HuH-7 (cell line): ENCODE measurements at places on chromosomes 2 and 18.
A peak's percentile ranks its signal among the peaks of the same experiment; 100 is the strongest.

DNA sequence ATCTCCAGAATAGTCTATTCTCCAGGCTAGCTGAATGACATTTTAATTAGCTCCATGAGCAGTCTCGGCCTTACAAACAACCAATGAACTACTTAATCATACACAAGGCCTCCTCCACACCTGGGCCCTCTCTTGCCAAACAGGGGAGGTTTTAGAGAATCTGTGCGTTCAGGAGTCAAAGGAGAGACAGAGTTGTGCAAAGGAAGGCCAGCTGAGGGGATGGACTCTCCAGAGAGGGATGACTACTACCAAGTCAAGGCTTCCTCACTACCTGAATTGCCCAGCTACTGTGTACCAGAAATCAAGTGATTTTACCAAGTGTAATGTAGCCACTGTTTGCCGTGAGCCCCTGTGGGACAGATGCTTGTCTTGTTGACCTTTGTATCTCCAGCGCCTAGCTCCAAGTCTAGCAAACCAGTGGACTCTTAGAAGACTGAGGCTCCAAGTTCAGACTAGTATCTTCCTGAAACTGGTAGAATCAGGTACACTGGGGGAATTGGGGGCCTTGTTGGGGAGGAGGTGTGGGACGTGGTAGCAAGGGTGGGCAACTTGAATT is 123.1 kb upstream of the STON1 start:
- no peak for DNase-seq

DNA sequence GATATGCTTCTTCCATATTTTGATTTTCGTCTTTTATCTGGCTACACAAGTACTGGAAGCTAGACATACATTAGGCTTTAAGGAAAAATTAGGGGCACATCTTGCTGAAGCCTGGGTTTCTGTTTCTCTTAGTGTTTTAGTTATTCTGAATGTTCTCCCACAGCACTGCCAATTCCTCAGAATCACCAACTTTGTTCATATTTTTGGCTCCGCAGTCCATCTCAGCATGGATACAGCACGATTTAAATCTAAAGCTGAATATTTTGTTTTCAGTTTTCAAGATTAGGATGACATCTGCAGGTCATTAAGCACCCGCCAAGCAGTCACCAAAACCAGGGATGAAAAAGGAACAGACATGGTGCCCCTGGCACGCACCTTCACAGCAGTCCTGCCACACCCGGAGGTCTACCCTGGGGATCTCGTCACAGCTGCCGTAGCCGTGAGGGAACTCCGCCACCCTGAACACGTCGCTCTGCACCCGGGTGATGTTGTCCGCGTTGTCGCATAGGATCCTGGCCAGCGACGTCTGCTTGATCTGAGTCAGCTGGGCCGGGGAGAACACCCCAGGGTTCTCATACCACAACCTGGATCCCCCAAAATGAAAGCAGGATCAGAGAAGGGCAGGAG is 101.2 kb downstream of the PXDN start:
- no peak for DNase-seq

GRCh38 chr2:231127936-231128335 is 3.1 kb upstream of the HTR2B start:
- no peak for DNase-seq

DNA sequence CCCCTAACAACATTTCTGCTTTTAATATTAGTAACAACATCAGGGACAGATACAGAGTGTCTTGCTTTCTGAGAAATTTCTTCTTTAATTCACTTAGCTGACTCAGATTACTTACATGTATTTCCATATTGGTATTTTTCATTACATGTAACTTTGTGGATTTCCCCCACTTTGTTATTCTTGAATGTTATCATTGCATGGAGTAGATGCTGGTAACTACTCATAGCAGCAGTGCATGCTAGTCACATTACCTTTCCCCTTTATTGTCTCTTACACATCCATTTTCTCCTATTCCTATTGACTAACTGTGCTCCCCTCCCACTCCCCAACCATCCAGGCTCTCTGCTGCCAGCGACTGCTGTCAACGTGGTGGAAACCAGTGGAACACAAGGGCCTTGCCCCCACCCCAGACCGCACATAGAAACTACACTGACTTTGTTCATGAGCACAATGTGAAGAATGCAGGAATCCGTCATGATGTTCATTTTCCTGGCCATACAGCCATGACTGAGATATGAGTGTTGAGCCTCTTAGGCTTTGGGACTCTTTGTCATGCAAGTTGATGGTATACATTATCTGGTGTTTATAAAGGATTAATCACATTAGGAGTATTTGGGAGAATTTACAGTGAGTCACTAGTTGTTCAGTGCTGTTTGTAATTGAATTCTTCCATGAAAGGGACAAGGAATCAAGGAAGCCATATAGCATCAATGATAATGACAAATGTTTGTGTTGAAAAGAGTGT is 91.0 kb downstream of the EPB41L5 start:
- DNase-seq = no peak

GRCh38 chr18:23188068-23188760 is 52.9 kb downstream of the CABLES1 start:
- no peak for DNase-seq

DNA sequence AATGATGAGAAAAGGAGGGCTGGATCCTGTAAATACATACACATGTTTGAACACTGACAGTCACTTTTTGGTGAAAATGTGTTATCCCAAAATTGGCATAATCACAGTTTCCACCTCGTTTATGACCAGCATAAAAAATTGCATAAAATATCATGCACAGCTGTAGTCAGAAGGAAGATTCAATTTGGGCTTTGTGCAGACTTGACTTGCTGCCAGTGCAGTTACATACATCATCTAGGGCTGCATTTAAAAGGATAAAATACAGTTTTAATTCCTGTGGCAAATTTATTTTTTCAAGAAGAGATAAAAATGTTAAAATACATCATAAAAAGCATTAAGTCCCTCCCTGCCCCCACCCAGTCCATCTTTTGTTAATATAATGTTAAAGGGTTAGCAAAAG is 103.8 kb downstream of the VWC2L start:
- DNase-seq = no peak

DNA sequence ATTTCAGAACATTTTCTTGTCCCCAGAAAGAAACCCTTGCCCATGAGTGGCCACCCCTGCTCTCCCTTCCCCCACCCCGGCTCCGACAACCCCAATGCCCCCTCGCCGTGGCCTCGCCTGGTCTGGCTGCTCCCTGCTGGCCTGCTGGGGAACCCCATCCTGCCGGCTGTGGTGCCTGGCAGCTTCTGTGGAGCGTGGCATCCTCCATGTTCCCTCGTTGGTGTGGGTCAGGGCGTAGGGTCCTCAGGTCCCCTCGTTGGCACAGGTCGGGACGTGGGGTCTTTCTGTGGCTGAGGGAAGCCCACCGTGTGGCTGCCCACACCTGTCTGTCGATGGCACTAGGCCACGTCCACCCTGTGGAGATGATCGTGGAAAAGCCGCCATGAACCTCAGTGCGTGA is 61.9 kb downstream of the NFATC1 start:
- DNase-seq = no peak

- no peak for DNase-seq
Observed at GRCh38 chr18:46322411-46322891, 218.3 kb downstream of the HAUS1 start.

DNA sequence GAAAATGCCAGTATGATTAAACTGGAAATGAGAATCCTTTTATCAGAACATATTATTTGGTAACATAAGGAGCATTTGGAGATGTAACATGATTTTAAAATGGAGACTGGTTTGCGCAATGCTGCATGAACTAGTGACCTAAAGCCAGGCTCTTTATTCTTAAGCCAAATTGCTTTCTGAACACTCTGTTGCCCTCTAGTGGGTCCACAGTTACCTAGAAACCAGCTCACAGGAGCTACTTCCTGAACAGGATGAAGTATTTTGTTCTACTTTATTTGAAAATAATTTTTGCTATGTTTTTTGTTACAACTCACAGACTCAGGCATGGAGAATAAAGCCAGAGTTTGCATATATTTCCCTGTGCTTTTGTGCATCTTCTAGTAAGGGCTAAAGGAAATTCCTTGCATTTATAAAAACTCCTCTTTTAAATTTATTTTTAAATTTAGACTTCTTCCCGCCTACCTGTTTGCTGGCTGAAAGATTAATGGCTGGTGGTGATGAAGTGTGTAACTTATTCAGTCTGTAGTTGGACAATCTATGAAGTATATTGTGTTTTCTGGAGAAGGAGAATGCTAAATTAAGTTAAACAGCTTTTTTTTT is 146.7 kb downstream of the PARD3B start:
- peak; percentile 30 for DNase-seq

- DNase-seq = no peak
Observed at GRCh38 chr2:194079989-194080388, 1577.0 kb upstream of the SLC39A10 start.

DNA sequence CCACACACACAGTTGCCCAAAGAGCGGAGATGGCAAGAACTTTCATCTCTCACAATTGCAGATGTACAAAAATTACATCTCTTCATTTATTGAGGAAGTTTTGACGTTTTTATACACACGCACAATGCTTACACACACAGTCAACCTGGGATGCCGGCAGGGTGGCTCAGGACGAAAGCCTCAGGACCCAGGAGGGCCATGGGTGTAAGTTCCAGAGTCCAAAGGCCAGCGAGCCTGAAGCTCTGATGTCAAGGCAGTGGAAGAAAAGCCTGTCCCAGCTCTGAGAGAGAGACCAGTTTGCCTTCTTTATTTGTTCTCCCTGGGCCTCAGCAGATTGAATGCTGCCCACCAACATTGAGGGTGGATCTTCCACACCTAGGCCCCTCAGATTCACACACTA is 10.1 kb downstream of the AMER3 start:
- no peak for DNase-seq

DNA sequence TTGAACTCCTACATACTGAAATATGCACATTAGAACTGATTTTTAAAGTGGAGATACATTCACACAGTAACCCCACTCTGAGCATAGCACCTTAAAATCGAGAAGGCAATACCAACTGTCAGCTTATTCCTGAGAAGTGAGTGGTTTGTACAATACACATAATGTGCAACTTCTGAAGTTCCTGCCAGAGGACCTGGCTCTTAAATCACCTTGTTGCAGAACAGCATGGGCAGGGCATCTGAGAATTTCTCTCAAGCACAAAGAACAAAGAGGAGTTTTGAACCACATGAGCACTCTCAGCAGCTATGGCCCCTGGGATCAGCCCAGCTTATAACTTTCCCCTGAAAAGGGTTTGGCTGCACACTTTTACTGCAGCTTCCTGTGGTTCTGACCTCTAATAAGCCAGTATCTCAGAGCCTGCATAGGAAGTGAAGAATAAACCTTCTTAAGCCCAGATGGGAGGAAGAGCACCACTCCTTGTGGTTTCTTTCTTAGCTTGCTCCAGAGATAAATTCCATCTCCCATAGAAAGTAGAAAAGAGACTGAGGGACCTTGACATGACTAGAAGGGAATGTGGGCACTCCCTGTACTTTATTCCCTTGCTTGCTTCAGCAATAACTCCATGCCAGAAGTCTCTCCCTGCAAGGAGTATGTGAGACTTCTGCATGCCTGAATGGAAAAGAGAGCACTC is 862.3 kb downstream of the SUCLG1 start:
- DNase-seq = no peak

DNA sequence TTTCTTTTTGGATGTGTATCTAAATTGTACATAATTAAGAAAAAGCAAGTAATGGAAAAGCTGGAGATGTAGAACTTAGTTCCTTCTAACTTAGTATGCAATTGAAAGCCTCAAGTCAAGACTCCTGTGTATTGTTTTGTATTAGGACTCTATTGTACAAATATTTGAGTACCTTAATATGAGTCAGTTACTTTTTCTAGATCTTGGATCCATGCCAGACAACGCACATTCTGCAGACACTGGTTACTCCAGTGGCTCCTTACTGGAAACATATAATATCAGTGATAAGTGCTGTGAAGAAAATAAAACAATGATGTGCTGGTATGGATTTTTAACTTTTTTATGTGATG is 1.5 kb downstream of the SLC39A10 start:
- peak; percentile 27 for DNase-seq

DNA sequence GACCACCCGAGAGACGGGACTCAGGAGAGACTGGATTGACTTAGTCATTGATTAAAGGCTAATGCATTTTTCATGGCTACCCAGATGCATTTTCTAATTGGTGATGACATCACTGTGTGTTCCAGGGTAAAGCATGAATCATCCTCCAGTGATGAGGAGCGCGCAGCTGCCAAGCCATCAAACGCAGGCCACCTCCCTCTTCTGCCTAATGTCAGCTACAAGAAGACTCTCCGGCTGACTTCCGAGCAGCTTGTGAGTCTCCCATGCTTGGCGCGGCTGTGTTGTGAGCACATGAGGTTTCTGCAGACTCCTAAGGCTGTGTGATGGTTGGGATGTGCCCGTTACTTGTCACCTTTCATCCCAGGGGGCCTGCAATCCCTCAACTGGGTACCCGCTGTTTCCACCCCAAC is 56.4 kb downstream of the LPIN1 start:
- DNase-seq = no peak

DNA sequence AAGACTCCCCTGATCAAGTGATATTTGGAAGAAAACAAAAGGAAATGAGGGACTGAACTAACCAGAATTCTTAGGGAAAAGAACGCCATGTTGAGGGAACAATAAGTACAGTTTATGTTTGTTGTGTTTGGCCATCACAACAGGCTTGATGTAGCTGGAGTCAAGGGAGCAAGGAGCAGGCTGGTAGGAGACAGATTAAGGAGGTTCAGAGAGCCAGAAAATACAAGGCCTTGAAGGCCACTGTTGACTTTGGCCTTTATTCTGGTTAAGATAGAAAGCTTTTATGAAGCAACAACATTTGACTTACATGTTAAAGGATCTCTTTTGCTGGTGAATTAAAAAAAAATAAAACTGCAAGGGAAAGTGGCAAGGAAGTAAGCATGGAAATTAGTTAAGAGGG is 754.1 kb upstream of the SLC8A1 start:
- no peak for DNase-seq

DNA sequence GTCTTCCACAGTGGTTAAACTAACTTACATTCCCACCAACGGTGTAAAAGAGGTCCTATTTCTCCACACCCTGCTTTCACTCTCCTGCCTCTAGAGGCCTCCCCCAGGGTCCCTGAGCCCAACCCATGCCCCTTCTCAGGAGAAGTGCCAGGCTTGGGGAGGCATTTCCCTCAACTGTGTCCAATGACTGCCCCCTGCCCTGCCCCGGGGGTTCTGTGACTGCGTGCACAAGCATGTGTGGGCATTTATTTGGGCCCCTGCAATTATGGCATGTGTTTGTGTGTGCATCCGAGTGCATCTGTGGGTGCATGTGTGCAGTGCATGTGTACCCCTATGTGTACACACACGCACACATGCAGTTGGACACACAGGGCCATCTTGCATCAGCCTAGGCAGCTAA is 57.3 kb downstream of the INHBB start:
- DNase-seq = no peak

DNA sequence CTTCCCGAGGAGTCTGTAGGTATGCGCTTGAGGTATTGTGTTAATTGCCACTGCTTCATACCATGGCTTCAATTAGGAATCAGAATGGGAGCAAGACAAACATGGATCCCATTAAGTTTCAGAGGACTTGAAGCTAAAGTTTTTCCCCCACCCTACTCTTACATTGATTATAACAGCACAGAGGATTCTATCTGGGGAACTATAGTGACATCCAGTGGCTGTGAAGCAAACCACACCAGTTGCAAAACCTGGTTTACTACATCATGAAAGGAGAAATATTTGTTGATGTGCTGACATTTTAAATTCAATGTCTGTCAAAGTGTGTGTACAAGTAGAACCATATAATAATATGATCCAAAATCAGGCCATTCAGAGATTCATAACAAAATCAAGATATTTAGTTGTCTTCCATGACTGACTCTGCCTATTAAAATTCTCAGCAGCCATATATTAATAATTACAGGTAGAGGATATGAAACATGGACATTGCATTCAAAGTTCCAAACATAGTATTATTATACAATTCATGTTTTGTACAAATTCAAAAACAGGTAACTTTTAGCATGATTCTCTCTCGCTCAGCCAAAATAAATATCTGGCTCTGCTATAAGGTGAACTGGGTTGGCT is 82.9 kb downstream of the GRB14 start:
- DNase-seq = peak; percentile 57
